ENCODE measurements at places on chromosomes 7 and 10.

- no peak for DNase-seq
Measured at GRCh38 chr10:131928248-131929095, 27.7 kb downstream of the PPP2R2D start.

DNA sequence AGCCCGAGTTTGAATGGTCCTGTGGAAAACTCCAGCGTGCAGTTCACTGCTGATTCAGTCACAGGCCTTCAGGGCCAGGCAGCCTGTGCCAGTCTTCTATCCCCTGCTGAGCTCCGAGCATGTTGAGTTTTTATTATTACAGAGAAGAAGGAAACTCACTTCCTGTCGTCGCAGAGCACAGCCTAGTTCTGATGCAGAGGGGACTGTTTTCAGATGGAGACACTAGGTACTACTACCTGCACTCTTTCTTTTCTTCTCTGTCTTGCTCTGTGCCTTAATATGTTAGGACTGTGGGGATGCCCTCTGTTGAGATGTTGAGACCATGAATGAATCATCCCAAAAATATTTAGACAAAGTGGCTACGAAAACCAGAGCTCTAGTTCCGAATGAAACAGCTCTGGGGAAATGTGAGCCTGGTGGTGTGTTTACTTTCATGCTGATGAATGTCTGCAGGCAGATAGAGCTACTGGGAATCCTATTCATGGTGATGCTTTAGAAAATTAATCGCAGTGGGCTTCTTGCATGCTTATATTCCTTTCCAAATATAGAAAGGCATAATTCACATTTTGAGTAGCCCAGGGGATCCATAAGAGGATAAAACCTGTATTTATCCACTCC lies 29.6 kb downstream of the CASP7 start:
- DNase-seq, result peak; percentile 45

- no peak for DNase-seq
Measured at GRCh38 chr7:121371367-121371766, 24.7 kb downstream of the FAM3C start.

- no peak for DNase-seq
Measured at GRCh38 chr7:66542049-66542448, 86.6 kb upstream of the KCTD7 start.

- DNase-seq, result no peak
Measured at GRCh38 chr10:118569241-118569881, 26.1 kb downstream of the PRLHR start.

- DNase-seq, result no peak
Measured at GRCh38 chr7:377080-378040, 87.4 kb downstream of the FOXL3 start.

DNA sequence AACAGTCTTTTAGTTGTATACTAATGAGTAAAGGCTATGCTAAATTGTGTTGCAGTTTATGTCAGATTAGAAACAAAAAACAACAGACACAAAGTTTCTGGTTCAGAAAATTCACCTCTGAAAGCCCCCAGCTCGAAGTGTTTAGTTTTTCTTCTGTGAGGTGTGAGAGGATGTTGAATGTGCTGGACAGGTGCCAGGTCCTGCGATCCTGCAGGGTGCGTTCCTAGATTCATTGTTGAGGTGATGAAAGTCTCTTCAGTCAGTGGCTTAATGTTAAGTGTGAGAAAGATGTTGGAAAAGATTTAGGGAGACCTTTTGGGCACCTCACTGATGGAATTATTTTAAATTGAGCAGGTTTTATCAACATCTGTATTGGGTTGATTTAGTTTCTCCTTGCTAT lies 287.3 kb downstream of the SDK1 start:
- DNase-seq, result no peak

GRCh38 chr10:125768219-125768855 lies 7.3 kb downstream of the MMP21 start:
- DNase-seq, result no peak

DNA sequence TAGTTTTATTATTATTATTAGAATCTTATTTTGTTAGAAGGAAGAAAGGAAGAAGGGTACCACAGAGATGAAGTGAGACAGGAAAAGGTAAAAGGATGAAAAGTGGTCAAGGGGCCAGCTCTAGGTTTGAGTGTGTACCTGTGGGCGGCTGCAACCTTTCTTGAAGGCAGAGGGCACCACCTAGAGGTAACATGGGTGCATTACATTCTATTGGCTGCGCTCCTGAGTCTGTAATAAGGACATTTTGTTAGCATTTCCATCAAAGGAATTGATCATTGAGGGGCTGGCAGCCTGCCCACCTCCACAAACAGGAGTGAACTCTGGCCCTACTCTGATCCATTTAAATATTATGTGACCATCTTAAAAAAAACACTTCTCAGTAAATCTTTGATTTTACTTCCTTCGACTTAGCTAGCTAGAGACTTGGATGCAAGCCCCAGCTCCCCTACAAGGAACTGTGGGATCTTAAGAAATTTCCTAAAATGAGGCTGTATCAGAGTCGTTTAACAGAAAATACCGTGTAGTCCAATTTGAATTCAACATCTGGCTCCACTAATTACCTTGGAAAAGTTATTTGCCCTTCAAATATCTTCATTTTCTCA lies 610.4 kb downstream of the IPMK start:
- DNase-seq, result peak; percentile 28

DNA sequence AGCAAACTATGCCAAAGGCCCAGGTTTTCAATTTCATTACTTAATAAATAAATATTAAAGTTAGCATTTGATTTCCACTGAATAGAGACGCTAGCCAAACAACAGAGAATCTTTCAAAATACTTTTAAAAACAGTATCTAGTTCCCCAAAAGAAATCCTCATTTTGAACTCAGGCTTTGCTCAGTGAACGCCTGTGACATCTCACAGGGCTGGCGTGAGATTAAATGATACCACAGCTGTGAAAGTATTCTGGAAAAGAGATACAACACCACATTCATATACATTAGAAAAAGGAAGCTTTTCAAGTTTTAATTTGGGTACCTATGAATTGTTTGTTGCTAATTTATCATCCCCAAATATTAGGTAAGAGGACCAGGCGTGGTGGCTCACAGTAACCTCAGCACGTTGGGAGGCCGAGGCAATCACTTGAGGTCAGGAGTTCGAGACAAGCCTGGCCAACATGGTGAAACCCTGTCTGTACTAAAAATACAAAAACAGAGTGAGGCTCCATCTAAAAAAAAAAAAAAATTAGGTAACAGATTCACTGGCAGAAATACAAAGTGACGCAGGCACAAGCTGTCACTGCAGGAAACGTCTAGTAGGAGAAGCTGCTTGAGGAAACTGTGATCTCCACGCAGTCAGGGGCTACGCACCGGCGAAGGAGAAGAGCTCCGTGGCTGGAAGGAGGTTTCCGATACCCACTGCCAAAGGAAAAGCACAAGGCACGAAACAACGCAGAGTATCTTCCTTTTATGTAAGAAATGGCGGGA lies 50.0 kb downstream of the AMZ1 start:
- DNase-seq, result no peak

GRCh38 chr7:24779283-24779655 lies 22.0 kb upstream of the GSDME start:
- no peak for DNase-seq

- DNase-seq, result no peak
Measured at GRCh38 chr7:127689194-127689772, 37.3 kb downstream of the SND1 start.

GRCh38 chr10:72173619-72174296 lies 42.1 kb upstream of the ANAPC16 start:
- peak; percentile 59 for DNase-seq

DNA sequence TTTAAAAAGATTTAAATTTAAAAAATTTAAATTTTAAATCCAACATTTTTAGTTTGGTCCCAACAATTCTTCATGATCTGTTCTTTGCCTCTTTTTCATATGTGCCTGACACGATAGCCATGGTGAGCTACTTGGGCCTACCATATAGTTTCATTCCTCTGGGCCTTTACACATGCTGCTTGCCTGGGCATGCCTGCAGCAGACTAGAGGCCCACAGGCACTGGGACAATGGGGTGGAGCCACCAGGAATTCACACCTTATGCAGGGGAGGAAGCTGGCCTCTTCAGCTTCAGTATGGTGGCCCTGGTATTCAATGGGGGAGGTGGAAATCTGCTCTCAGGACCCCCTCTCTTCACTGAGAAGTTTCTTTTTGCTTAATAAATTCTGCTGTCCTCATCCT lies 37.8 kb upstream of the ZNF365 start:
- no peak for DNase-seq

DNA sequence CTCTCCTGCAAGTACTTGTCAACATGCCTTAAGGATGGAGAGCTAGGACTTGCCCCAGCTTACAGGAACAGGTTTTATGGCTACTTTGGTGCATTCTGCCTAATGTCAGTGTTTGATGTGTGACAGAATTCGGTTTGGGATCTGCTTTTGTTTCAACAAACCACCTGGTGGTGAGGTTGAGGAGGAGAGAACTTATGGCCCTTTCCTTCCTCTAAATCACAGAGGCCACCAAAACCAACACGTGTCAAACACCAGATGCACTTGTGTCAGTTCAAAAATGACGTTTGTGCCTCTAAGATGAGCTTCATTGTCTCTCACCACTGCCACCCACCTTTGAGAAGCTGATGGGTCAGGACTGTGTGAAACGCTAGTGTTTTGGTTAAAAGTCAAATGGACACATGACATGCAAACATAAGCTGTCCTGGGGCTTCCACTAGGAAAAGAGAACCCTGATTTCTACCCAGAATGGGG lies 83.9 kb downstream of the OSBPL3 start:
- no peak for DNase-seq

GRCh38 chr10:59736749-59737148 lies 16.5 kb downstream of the MRLN start:
- DNase-seq, result no peak

DNA sequence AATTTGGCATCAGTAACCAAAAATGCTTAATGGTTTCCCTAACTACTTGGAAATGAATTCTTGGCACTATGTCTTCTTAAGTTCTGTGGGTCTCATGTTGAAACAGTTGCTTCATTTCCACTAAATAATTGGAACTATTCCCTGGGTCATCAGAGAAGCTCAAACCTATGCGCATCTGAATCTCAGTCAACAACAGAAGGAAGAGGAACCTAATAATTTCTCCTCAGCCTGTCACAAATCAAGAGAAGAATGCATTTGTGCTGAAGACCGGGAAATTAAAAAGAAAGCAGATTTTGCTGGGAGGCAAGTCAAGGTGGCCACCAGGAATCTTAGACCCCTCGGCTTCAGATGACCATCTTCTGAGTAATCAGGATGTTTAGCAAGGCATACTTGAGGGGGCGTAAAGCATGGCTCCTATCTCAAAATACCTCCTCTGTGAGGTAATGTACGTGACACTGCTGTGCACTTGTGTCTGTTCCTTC lies 41.4 kb downstream of the TOMM7 start:
- no peak for DNase-seq

GRCh38 chr7:77426521-77427051 lies 10.4 kb upstream of the GSAP start:
- no peak for DNase-seq

- DNase-seq, result no peak
Measured at GRCh38 chr10:77186936-77187335, 450.7 kb downstream of the KCNMA1 start.

DNA sequence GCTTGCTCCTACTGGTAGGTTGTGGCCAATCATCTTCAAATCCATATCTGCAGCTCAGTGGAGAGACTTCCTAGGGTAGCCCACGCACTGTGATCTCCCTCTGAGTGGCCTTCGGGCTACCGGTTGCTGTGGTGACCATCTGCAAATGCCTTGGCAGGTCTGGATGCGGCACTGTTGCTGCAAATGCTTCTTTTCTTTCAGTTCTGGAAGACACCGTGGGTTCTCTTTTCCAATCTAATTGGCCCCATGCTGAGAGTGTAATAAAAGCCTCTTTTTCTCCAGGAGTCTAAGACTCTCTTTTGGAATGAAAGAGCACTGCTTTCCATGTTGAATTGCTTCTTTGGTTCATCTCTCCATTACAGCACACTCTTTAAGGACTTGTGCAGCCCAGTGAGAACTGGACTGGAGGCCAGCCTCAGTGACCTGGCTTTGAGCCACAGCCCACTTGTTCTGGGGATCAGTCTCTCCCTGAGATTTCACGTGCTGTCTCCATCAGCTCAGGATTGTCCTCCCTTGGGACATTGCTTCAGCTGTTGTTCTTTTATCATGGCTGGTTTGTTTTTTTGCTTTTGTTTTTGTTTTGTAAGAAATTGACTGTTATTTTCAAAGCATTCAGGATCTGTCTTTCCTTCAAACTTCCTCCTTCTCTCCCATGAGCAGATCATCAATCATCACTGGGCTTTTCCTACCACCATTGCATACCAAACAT lies 286.6 kb downstream of the BMPER start:
- DNase-seq, result no peak

DNA sequence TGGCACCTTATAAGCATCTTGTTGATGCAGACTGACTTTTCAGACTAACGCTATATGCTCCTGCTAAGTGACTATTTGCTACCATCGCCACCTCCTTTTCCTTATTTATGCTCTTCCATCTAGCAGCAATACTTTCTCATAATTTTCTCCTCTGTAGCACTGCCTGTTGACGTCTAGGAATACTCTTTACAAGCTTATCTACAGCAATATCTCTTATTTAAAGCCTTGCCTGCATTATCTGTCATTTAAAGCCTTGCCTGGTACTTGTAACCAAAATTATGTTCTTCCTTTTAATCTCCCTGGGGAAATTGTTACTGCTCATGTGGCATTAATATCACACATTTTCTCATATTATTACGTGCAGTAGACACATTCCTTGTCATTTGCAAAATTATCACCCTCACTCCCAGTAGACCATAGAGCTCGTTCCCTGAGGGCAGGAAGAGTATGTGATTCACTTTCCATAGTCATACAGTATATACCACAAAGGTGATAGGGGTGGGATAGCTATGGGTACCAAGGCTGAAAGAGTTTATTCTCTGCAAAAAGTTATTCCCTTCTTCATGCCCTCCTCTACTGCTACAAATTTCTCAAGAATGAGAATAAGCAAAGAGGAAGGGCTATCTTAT lies 359.7 kb upstream of the PCDH15 start:
- no peak for DNase-seq

DNA sequence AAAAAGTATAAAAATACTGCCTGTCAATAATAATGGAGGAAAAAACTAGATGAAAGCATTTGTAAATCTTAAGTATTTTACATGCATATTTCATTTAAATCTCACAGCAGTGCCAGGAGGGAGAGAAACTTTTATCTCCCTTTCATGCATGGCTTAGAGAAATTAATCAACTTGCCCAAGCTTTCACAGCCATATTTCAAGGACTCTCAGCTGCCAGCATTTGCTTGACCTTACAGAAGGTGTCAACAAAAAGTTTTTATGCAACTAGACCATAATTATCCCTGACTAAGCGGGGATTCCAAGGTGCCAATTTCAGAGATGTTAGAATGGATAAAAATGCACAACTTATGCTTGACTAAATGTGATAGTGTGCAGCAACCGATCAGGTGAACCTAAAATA lies 125.4 kb downstream of the ZFAND4 start:
- no peak for DNase-seq

- no peak for DNase-seq
Measured at GRCh38 chr7:111259991-111260390, 169.1 kb downstream of the LRRN3 start.

Data from NCI-H1092 (cell line).